ENCODE measurements at places on chromosomes 16 and 17.

GRCh38 chr16:23491490-23492391 is 18.6 kb downstream of the GGA2 start:
- H3K27me3 ChIP-seq: no peaks in the 10 kb centered on the region
- no peaks in the 10 kb centered on the region for H3K4me1 ChIP-seq
- peaks cover 90% of the 10 kb centered on the region for H3K36me3 ChIP-seq
- H3K4me3 ChIP-seq: no peak overlapping the region
- DNase-seq: no peak

- H3K4me1 ChIP-seq: peaks cover 20% of the 10 kb centered on the region
- no peaks in the 10 kb centered on the region for H3K27me3 ChIP-seq
- DNase-seq: peak; percentile 79
- H3K27ac ChIP-seq: peak overlapping the region; percentile 17
These were observed 66.6 kb upstream of the AXIN2 start for GRCh38 chr17:65627891-65628643.

- DNase-seq: peak; percentile 89
- no peaks in the 10 kb centered on the region for H3K36me3 ChIP-seq
- H3K27ac ChIP-seq: peak overlapping the region; percentile 92
These were observed 18.1 kb downstream of the SOCS3 start for GRCh38 chr17:78341559-78342448.

- no peak overlapping the region for H3K4me3 ChIP-seq
- H3K27ac ChIP-seq: no peak overlapping the region
- H3K4me1 ChIP-seq: no peaks in the 10 kb centered on the region
- H3K36me3 ChIP-seq: no peaks in the 10 kb centered on the region
- DNase-seq: no peak
These were observed 241.9 kb downstream of the SLC39A11 start for GRCh38 chr17:72850410-72851118.

DNA sequence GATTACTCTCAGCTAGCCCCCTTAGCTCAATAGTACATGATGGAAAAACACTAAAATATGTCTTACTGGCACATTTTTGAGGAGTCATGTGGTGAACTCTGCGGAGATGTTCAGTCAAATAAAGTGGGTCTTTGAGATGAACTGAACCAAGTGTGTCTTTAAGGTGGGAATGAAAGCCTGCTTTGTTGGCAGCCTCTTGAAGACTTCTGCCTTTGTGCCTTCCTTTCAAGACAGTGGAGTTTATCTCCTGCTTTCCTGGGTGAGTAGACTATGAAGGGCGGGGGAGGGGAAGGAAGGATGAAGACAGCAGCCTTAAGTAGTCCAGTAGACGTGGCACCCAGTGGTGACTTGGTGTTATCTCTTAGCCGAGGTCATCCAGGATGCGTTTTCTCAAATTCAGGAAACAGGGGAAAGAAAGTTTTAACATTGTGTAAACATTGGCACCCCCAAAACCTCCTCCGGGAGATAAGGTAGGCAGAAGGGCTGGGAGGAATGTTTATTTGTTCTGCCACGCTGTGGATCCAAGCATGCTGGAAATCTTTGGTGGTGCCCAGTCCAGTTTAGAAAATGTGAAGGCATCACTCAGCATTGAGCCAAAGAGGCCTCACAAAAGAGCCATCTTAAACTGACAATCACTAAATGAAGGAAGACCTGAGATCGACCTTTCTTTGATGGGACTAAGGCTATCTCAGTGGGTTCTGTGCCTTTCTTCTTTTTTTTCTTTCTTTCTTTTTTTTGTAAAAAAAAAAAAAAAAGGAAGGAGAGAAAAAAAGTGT is 220.6 kb downstream of the FTO start:
- no peak for DNase-seq
- peaks cover 11% of the 10 kb centered on the region for H3K4me1 ChIP-seq
- H3K27me3 ChIP-seq: no peaks in the 10 kb centered on the region

- no peak overlapping the region for H3K27ac ChIP-seq
- H3K27me3 ChIP-seq: no peaks in the 10 kb centered on the region
- H3K4me1 ChIP-seq: peaks cover 15% of the 10 kb centered on the region
- H3K4me3 ChIP-seq: no peak overlapping the region
- DNase-seq: no peak
These were observed 36.8 kb upstream of the RASD1 start for GRCh38 chr17:17532991-17533390.

- H3K27me3 ChIP-seq: no peaks in the 10 kb centered on the region
- H3K4me1 ChIP-seq: peaks cover 70% of the 10 kb centered on the region
- DNase-seq: no peak
- peak overlapping the region; percentile 100 for H3K27ac ChIP-seq
- no peaks in the 10 kb centered on the region for H3K36me3 ChIP-seq
These were observed 13.6 kb downstream of the CDC42EP4 start for GRCh38 chr17:73297934-73298861.

GRCh38 chr17:79007504-79008381 is 1.8 kb downstream of the CANT1 start:
- no peak overlapping the region for H3K4me3 ChIP-seq
- no peaks in the 10 kb centered on the region for H3K27me3 ChIP-seq
- no peaks in the 10 kb centered on the region for H3K36me3 ChIP-seq
- no peak overlapping the region for H3K27ac ChIP-seq

DNA sequence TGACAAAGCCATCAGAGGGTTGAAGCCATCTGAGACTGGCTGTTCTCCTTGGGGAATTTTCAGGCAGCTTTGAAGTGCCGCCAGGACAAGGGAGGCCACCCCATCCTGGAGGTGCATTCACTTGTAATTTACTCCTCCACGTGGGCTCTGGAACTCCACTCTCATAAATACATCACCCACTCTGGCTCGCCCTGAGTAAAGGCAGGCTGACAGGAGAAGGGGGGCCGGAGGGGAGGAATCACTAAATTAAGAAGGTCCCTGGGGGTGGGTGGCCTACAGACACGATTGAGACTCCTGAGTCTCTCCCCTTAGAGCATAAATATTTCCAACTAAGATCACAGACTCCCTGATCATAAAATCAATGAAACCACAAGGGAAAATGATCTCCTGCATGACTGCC is 56.3 kb upstream of the HNF1B start:
- H3K36me3 ChIP-seq: no peaks in the 10 kb centered on the region
- H3K27ac ChIP-seq: no peak overlapping the region
- H3K4me3 ChIP-seq: no peak overlapping the region
- no peaks in the 10 kb centered on the region for H3K4me1 ChIP-seq
- H3K27me3 ChIP-seq: no peaks in the 10 kb centered on the region
- DNase-seq: no peak

GRCh38 chr17:34015253-34015652 is 239.8 kb upstream of the CCL2 start:
- H3K4me3 ChIP-seq: no peak overlapping the region
- no peak for DNase-seq
- H3K36me3 ChIP-seq: no peaks in the 10 kb centered on the region
- no peaks in the 10 kb centered on the region for H3K4me1 ChIP-seq
- H3K27me3 ChIP-seq: no peaks in the 10 kb centered on the region

DNA sequence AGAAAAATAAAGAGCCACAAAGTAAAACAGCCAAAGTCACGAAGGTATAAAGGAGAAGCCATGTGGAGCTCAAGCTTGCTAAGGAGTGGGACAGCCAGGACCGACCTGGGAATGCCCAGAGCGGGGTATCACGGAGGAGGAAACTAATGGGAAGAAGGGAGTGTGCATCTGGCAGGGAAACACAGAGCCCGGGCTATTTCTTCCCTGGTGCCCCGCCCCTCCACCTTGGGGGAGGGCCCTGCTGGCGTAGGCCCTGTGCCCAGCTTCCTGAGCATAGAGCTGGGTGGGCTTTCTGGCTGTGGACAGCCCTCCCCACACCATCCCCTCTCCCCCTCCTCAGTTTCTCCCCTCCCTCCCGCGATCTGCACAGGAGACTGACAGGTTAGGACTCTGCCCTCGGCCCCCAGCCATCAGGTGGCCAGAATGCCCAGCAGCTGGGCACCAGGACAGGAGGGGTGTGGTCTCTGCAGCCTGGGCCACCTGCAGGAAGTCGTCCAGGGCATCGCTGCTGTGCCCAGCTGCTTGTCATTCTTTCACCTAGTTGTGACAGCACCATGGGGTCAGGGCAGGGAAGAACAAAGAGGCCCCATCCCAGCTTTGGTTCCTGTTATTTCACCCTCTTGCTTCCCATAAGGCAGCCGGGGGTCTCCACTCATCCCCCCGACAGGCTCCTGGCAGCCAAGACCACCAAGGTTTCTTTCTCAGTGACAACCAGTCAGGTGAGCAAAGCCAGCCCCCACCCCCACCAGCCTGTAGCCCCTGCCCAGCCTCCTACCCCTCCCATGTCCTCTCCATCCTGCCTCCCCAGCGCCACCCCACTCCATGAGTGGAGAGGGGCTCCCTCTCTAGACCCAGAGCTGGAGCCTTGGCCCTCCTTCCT is 7.1 kb upstream of the DCAF7 start:
- H3K27me3 ChIP-seq: peaks cover 20% of the 10 kb centered on the region
- no peak for DNase-seq
- no peaks in the 10 kb centered on the region for H3K4me1 ChIP-seq

GRCh38 chr16:65663774-65664173 is 541.9 kb upstream of the CDH11 start:
- no peak overlapping the region for H3K4me3 ChIP-seq
- no peak for DNase-seq
- H3K27me3 ChIP-seq: no peaks in the 10 kb centered on the region
- H3K36me3 ChIP-seq: no peaks in the 10 kb centered on the region
- H3K4me1 ChIP-seq: no peaks in the 10 kb centered on the region

- no peaks in the 10 kb centered on the region for H3K36me3 ChIP-seq
- H3K27me3 ChIP-seq: no peaks in the 10 kb centered on the region
- H3K4me1 ChIP-seq: peaks cover 21% of the 10 kb centered on the region
- no peak for DNase-seq
These were observed 11.5 kb upstream of the IL34 start for GRCh38 chr16:70634861-70635260.

GRCh38 chr16:4886151-4886550 is 38.9 kb downstream of the UBN1 start:
- no peak for DNase-seq
- H3K4me3 ChIP-seq: no peak overlapping the region
- no peak overlapping the region for H3K27ac ChIP-seq
- no peaks in the 10 kb centered on the region for H3K4me1 ChIP-seq
- H3K36me3 ChIP-seq: peaks cover 27% of the 10 kb centered on the region

Measured in sigmoid colon (tissue), 7 donors.